Skeletal muscle cell (primary cell): ENCODE measurements at places on chromosomes 4 and X.

GRCh38 chr4:153781280-153781679 lies 7.6 kb downstream of the SFRP2 start:
- DNase-seq: no peak

- DNase-seq: no peak
Measured at GRCh38 chr4:105126311-105127169, 20.1 kb upstream of the TET2 start.

GRCh38 chr4:105277702-105278101 lies 131.0 kb downstream of the TET2 start:
- no peak for DNase-seq

- DNase-seq: no peak
Measured at GRCh38 chr4:101067383-101067782, 279.9 kb downstream of the PPP3CA start.

DNA sequence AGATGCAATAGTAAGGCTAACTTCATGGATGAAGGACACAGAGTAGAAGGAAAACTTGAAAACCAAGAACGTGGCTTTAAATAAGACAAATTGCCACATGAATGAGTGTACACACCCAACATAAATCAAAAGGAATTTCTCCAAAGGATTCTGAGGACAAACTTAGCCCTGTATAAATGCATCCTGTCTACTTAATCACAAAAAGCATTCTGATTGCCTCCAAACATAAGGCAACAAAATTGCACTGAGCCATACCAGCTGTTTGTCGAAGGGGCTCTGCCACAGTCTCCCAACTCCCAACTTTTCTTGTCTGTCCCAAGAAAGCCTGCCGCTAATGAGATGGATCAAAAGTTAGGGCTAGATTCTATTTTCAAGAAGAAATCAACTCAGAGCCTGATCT lies 194.3 kb downstream of the SOWAHB start:
- DNase-seq: no peak

GRCh38 chr4:11566444-11567022 lies 137.8 kb upstream of the HS3ST1 start:
- DNase-seq: no peak

GRCh38 chr4:51858605-51859202 lies 15.8 kb downstream of the DCUN1D4 start:
- DNase-seq: no peak

- no peak for DNase-seq
Measured at GRCh38 chr4:113335746-113336145, 286.3 kb downstream of the ANK2 start.

DNA sequence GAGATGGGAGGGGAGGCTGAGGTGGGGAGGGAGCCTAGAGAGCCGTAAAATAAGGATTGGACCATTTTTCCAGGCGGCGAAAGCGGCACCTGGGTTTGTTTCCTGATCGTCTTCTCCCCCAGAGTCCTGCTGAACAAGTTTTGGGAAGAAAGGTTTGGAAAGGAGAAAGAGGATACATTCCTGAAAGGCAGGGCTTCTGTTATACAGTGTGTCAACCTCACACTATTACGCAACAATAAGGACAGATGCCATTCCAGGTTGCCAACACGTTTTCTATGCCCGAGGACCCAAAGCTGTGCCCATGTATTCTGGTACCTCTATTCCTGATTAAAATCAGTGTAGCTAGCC lies 658 bp downstream of the SCOC start:
- DNase-seq: no peak

DNA sequence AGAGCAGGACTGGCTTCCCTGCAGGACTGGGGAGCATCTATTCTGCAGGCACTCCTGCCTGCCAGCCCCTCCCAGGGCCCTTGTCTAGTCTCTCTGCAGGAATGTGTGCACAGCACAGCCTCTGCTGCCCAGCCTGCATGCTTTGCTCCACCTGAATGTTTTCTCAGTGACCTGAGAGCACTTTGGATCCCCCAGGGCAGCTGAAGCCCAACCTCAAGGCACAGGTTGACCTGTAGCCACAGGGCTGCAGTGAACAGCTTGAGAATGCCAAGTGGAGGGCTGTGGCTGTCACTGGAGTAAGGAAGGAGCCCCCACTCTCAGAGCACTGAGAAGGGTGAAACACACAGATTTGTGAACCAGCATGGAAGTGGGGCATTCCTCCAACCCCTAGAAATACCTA lies 760.2 kb downstream of the STIM2 start:
- DNase-seq: no peak

- no peak for DNase-seq
Measured at GRCh38 chrX:110395877-110396276, 37.2 kb downstream of the RTL9 start.

- DNase-seq: no peak
Measured at GRCh38 chrX:30794497-30794896, 94.6 kb downstream of the TAB3 start.

DNA sequence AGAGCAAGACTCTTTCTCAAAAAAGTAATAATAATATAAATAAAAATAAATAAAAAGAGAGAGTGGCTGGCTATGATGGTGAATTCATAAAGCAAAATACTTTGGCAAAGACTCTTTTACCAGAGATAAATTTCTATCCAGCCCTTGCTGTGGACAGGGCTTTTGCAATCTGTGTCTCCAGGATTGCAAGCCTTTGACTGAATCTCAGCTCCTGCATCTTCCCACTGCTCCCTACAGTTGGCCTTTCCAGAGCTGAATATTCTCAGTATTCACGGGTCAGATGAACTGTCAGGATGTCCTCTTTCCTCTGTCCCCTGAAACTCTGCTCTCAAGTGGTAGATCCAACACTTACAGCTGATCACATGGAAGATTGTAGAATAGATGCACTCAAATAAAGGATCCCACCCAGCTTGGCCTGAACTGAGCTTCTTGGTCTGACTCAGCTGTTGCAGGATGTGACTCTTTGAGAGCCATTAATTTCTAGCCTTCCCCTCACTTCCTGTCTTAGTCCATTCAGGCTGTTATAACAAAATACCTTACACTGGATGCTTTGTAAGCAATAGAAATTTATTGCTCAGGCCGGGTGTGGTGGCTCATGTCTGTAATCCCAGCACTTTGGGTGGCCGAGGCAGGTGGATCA lies 123.4 kb upstream of the GUCY1A1 start:
- peak; percentile 47 for DNase-seq

DNA sequence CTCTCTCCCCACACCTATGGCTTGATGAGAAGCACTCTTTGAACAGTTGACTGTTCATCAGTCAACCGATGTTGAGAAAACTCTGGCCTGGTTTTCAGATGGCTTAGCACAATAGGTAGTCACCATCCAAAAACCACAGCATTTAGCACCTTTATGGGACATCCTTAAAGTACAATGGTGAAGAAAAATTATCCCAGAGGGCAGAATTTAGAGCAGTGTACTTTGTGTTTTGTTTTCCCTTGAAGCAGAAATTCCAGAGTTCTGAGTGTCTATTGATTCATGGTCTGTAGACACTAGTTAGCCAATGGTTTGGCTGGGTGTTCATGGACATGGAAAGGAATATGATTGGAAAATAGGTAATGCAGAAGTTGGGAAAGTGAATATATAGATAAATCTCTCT lies 487.0 kb downstream of the PDHA2 start:
- DNase-seq: no peak

GRCh38 chrX:139969286-139969685 lies 4.0 kb upstream of the CXorf66 start:
- no peak for DNase-seq

DNA sequence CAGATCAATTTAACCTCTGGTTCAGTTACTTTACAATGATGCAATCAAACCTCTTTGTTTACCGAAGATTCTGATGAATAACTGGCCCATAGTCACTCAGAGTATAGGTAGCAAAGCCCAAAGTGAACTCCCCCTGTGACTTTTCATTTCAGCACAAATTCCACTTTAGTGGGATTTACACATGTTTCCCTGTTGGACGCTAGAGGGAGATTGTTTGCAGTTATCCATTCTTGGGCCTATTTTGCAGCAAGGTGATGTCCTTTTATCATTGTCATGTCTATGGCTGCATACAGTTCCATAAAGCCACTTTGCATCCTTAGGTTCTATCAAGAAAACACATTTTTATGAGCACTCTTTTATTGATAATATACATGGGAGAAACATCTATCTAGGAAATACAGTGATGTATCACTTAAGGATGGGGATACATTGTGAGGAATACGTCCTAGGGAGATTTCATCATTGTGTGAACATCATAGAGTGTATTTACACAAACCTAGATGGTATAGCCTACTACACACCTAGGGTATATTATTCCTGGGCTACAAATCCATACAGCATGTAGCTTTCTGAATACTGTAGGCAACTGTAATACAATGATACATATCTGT lies 14.5 kb upstream of the DKK2 start:
- no peak for DNase-seq

DNA sequence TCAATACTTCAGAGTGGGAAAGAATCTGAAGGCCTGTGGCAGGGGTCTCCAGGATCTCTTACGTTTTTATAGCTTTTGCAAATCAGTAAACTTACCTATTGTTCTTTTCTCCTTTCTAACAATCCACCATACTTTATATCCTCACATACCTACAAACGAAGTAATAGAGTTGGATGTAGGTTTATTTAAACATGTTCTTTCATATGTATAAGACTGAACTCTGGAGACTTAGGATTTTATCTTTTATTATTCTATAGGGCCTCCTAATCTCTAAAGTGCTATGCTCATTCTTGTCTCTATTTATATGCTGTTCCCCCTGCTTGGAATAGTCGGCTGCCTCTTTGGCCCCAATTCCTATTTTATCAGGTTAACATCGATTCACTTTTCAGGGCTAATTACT lies 43.8 kb upstream of the NUDT6 start:
- DNase-seq: no peak

DNA sequence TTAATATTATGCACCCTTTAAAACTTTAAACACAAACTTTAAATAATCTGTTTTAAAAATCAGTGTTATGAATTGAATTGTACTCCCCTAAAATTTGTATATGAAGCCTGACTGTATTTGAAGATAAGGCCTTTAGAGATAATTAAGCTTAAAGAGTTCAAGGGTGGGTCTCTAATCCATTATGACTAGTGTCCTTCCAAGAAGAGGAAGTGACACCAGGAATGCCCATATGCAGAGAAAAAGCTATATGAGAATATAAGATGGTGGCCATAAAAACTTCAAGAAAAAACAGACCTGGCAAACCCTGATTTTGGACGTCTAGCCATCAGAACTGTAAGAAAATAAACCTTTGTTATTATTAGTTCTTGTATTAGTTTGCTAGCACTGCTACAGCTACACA lies 29.0 kb downstream of the UGT2A2 start:
- DNase-seq: no peak

- DNase-seq: no peak
Measured at GRCh38 chr4:156558373-156559025, 413.1 kb downstream of the PDGFC start.

- DNase-seq: no peak
Measured at GRCh38 chr4:2806390-2807355, 13.8 kb downstream of the SH3BP2 start.

- DNase-seq: no peak
Measured at GRCh38 chr4:64876021-64876420, 466.8 kb upstream of the TECRL start.

- no peak for DNase-seq
Measured at GRCh38 chr4:112213091-112213490, 18.5 kb upstream of the AP1AR start.

- DNase-seq: no peak
Measured at GRCh38 chr4:184825141-184825895, 450 bp downstream of the ACSL1 start.

DNA sequence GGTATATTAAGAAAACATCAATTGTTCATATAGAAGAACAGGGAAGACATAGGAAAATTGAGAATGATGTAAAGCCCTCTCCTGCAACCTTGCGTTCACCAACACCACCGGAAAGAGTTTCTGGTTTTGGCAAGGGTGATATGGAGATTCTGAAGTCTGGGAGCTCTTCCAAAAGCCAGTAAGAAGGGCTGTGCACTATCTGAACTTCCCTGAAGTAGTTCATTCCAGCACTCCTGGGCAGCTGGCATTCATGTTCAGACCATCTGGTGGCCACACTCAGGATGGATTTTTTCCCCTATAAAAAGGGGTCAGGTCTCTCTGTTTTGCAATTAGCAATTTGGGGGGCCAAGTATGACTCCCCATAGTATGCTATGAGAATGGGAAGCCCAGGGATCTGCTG lies 15.4 kb upstream of the TLR2 start:
- DNase-seq: no peak

DNA sequence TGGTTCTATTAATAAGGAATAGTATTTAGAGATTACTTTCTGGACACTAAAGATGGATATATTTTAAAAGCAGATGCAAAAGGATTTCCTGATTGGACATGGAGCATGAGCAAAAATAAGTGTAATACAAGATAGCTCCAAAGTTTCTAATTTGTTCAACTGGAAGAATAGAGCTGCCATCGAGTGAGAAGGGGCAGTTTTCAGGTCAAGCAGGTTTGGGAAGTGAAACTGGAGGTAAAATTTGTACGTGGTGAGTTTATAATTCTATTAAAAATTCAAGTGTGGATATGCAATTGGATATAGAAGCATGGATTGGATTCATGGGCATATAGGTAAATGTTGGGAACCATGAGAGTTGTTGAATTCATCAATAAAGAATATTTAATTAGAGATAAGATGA lies 31.8 kb downstream of the PRDM8 start:
- no peak for DNase-seq

- peak; percentile 71 for DNase-seq
Measured at GRCh38 chr4:121738780-121739535, 26.0 kb downstream of the SMIM43 start.

DNA sequence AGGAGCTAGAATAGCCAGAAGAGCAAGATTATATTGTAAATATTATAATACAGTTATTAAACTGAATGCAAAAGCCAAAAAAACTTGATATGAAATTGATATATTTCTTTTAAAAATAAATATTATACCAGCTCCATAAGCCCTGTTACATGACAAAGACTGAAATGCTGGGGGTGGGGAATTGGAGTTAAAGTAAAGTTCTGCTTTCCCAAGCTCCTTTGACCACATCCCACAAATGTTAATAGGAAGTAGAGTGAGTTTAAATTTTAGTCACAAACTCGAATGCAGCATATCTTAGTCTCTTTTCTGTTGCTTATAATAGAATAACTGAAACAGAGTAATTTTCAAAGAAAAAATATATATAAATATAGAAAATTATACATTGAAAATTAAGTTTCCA lies 46.9 kb upstream of the NFKB1 start:
- no peak for DNase-seq

- DNase-seq: no peak
Measured at GRCh38 chr4:69697536-69698242, 44.6 kb upstream of the UGT2A1 start.

GRCh38 chr4:26793735-26794134 lies 66.9 kb upstream of the STIM2 start:
- DNase-seq: no peak

- DNase-seq: peak; percentile 26
Measured at GRCh38 chr4:74364652-74365491, at the start of gene EREG. EREG (plus strand) TSS chr4:74365145; CDS start chr4:74365309, 164 bp downstream.
